ENCODE measurements at places on chromosomes 6 and 20.

DNA sequence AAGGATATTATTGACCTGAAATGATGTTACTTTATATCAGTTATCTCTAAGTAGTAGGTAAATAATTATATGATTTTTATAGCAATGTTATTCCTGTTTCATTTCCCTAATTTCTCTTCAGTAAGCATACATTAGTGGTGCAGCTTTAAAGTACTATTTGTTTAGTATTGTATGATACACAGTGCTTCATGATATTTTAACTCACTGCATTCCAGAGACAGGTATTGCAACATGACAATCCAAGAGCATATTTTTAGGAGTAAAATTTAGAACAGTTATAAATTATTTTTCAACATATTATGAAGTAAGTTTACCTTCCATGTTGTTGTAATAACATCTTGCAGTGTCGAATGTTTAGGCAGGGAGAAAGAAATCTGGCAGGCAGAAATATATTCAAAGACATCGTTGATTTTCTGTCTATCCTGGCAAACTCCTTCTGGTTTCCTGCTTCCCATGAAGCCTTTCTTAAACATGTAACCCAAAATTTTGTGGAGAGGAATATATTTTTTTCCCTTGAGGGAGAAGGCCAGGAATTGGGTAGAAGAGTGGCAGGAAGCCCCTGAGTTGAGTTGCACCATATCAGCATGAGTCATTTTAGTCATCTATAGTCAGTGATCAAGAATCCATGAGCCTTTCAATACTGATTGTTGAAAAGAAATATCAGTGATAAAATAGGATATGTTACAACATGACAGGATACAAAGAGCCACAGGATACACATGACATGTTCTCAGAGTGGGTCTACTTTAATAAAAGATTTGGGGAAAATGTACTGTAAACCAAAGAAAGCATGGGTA is 29.0 kb upstream of the PTCHD4 start:
- no peak for DNase-seq

DNA sequence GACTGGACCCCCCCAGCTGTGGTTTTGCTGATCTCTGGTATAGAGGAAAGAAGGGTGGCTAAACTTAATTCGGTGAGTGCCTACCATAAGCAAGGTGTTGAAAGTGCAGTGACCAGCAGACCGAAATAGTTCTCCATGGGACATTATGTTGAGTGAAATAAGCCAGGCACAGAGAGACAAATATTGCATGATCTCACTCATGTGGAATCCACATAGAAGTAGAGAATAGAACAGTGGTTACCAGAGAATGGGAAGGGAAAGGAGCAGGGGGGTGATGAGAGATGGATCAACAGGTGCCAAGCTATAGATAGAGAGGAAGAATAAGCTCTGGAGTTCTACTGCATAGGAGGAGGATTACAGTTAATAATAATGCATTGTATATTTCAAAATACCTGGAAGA is 9.7 kb upstream of the GCNT2 start:
- DNase-seq, result no peak

GRCh38 chr6:150600301-150601017 is 774 bp downstream of the PLEKHG1 start:
- DNase-seq, result peak; percentile 75

- no peak for DNase-seq
Measured at GRCh38 chr20:46020555-46020954, 8.5 kb upstream of the SLC12A5 start.

DNA sequence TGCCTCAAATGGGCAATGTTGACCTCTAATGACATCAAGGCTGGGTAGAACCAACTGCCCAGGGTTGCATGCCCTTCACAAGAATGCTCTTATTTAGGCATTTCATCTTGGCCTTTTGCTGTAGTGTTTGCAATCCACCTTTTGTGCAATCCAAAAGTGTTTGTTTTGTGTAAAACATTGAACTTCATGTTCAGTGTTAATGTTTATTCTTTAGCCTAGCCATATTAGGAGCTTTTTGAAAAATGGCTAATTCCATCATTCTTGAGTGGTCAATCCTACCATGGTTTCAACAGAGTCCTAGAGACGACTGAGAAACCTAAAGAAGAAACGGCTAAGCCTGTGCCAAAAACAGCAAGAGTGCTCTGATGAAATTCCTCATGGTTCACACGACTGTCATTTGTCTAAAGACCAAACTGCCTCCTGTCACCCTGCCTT is 279.6 kb upstream of the PRDM1 start:
- DNase-seq, result no peak

DNA sequence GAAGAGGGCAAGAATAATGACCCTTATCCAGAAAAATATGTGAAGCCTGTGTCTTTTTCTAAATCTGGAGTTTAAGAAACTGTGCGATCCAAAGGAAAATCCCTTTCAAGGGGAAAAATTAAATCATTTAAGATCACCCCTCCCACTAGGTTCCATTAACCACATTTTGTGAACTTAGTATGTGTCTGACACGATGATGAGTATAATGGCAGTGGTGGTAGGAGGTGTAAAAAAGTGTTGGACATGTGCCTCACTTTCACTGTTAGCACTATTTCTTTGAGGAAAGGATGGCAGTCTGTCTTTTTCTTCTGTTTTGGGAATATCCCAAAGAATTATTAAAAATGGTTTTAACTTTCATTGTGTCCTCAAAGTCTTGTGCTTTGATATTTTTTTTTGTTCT is 392.3 kb upstream of the CITED2 start:
- no peak for DNase-seq

DNA sequence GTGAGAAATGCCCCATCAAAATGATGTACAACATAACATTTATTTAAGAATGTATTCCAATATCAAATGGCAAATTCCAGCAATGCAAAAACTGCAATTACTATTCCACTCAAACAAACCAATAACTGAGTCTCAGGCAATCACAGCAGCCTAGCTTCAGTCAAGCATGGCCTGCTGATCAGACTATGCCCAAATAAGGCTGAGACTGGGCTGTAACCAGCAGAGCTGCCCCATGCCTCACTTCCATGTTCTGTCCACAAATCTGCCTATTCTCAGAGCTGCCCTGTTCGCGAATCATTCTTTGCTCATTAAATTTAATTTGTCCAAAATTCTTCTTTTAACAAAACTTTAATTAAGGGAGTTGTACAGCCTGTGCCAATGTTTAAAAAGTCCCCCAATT is 155.4 kb downstream of the FNDC1 start:
- no peak for DNase-seq

GRCh38 chr6:147479857-147480256 is 28.6 kb upstream of the SAMD5 start:
- no peak for DNase-seq

- peak; percentile 48 for DNase-seq
Measured at GRCh38 chr6:154995254-154996015, at the start of gene TIAM2. TIAM2 (plus strand) TSS chr6:154995315; CDS start chr6:155129224, 133,909 bp downstream.

DNA sequence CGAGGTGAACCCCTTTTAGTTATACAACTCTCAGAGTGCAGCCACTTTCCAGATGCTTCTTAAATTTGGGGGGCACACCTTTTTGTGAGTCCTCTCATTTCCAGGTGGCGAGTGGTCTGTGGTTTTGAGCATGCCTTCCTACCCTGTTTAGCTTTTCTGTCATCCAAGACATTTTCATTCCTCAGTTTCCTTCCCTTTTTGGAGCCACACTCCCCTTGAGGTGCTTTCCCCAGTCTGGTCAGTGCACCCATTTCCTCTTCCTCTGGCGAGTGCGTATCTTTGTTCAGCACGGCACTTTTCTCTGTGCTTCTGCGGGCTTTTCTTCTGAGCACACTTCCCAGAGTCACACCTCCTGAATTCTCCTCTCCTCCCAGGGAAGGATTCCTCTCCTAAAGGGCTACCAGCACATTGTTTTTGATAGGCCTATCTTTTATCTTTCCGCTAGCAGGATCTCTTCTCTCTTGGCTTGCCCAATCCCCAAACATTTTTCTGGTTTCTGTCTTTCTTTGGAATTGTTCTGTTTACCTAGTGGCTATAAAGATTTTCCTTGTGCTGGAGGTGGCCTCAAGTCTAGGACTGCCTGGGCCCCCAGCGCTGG is 1.4 kb downstream of the PHF20 start:
- DNase-seq, result peak; percentile 36

DNA sequence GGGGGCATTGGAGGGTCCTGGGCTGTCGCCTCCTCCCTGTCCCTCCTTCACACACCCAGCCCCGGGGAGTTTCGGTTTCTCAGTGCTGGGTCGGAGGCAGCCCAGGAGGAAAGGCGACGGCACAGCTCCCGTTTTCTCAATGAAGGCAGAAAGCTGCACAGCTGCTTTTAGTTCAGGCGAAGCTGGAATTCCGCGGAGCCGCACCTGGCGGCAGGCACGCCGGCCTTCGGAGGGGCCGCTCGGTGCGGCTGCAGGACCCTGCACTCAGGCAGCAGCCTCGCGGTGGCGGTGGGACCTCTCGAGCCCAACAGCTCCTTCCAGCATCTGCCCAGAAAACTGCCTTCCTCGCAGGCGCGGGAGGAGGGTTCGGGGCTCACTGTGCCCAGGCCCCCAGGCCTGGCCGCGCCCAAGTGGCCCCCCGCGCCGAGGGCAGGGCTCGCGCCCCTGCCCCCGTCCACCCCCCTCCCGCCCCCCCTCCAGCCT is 4.6 kb downstream of the FOXQ1 start:
- DNase-seq, result no peak

GRCh38 chr20:5779071-5779900 is 29.1 kb downstream of the SHLD1 start:
- DNase-seq, result no peak

GRCh38 chr6:133502441-133503335 is 261.5 kb downstream of the EYA4 start:
- DNase-seq, result no peak

DNA sequence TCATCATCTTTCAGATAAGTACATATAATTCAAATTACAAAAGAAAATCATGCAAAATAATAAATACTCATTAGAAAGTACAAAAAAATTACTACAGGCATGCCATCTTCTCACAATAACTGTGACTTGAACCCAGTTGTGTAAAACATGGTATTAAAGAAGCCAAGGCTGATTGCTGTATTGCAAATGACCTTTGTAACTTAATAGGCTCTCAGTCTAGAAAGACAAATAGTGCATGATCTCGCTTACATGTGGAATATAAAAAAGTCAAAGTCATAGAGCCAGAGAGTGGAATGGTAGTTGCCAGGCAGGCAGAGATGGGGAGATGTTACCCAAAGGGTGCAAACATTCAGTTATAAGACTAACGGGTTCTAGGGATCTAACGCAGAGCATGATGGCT is 626.1 kb downstream of the COL12A1 start:
- DNase-seq, result no peak

DNA sequence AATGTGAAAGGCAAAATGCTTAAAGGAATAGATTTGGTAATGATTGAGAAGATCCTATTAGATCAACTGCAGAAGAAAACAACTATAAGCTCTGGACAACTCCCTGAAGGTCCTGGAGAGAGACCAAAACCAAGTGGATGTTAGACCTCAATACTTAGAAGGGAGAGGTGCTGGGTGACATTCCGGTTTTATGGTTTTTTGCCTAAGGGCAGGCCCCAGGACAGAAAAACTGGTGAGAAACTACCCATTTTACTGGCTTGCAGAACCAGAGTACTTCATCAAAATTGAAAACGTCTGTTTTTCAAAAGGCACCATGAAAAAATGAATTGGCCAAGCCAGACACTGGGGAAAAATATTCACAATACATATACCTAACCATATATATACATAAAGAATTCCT is 26.3 kb downstream of the SAMHD1 start:
- DNase-seq, result no peak

GRCh38 chr20:58097429-58097828 is 131.0 kb downstream of the ANKRD60 start:
- DNase-seq, result no peak

GRCh38 chr6:48378884-48379407 is 267.9 kb upstream of the PTCHD4 start:
- DNase-seq, result no peak

DNA sequence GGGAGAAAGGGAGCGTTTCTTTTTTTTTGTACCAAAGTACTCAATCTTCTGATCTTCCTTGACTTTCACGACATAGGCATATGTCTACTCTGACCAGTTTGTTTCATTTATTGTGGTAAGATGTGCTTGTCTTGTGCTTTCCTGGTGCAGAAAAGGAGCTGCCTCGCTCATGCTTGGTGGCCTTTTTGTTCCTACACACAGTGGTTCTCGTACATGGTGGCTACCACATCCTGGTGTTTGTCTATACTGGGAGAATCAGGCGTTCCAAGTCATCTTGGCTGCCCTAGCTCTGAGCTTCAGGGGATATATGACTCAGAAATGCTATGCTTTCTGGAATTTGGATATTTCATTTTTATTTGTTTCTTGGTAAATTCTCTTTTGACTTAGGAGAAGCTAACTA is 31.8 kb downstream of the MYB start:
- DNase-seq, result no peak

DNA sequence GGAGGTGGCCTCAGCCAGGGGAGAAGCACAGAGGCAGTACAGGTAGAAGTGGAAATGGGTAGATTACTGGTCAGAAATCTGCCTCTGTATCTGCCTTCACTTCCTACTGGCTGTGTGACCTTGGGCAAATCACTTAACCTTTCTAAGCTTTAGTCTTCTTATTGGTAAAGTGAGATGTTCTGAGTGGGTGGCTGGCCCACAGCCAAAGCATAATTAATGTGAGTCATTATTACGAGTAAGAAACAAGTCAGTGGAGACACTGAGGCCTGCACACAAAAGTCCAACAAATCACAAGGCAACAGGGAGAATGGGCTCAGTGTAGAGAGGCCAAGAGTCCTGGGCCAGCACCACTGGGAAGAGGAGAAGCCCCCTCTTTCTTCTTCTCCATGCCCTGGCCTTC is 39.1 kb downstream of the NRN1 start:
- peak; percentile 39 for DNase-seq

- DNase-seq, result no peak
Measured at GRCh38 chr6:54878718-54879117, 32.1 kb downstream of the FAM83B start.

DNA sequence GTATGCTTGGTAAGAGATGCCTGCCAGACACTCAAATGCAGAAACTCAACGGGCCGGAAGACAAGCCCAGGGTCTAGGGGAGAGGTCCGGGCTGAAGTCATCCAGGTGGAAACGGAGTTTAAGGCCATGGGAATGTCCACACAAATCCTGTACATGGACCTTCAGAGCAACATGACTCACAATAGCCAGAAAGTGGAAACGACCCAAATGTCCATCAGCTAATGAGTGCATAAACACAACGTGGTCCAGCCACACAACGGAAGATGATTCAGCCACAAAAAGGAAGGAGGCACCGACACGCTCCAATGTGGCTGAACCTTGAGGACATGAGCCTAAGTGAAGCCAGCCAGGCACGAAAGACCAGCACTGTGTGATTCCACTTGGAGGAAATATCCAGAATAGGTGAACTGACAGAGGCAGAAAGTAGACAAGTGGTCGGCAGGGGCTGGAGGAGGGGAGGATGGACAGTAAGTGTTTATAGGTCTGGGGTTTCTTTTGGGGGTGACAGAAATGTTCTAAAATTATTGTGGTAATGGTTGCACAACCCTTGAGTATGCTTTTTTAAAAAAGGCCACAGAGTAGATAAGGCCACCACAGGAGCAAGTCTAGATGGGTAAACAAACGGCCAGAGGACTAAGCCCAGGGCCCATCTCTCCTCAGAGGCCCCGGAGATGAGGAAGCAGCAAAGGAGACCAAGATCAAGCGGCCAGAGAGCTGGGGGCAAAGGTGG is 105.6 kb downstream of the PREX1 start:
- DNase-seq, result no peak

All from stimulated activated naive CD8-positive, alpha-beta T cell treated with anti-CD3 and anti-CD28 coated beads, Interleukin-15, Interleukin-2, amounts not matched to agents 100 U/mL and 50 U/mL, for 24 hours (primary cell).